Gastroesophageal sphincter (tissue), 4 donors: ENCODE measurements at places on chromosomes 4 and X. TPM values are rescaled to one million over a fixed set of nuclear protein-coding genes. Genes with fewer than 3 reads are reported as not detected.
A peak's percentile ranks its signal among the peaks of the same experiment; 100 is the strongest.

DNA sequence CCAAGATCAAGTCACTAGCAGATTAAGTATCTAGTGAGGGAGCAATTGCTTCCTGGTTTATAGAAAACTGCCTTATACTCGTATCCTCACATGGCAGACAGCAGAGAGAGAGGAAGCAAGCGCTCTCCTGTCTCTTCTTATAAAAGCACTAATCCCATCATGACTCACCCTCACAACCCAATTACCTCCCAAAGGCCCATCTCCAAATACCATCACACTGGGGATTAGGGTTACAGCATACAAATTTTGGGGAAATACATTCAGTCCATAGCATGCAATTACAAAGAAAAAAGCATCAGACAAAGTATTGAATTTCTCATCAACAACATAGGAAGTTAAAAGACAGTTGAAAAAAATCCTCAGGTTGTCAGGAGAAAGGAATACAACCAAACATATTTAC lies 292.6 kb downstream of the IQCM start:
- no peak for ATAC-seq

GRCh38 chr4:28358606-28359005 lies 1498.0 kb downstream of the STIM2 start:
- ATAC-seq: no peak

DNA sequence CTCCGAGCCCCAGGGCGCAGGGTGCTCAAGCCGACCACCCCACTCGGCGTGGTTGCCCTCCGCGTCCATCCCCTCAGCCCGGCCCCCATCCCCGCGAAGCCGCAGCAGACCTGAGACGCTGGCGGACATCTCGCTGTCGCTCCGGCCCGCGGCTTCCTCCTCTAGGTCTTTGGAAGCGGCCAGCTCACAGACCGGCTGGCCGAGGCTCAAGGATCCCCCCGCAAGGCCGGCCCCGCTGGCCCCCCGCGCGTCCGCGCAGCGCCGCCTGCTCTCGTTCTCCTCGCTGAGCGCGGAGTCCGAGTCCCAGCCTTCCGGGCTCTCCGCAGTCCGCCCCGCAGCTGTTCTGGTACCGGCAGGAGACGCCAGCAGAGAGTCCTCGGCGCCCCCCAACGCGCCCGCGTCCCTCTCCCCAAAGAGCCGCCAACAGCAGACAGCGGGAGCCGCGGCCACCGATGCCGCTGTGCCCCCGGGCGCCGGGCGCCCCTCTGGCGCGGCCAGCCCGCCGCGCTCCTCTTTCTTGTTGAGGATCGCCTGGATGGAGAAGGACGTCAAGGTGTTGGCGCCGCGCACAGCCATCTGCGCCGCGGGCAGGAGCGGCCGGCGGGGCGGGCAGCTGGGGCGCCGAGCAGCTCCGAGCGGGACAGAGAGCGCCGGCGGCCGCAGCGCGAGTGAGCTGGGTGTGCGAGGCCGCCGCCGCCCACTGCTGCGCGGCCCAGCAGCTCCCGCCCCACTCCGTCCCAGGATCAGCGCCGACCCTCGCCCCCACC lies at the start of gene NKX3-2:
Gene NKX3-2 (minus strand): TSS at position 670 of the 767 bp plus-strand sequence. CDS start 94 bp downstream, at position 576.
- ATAC-seq: peak; percentile 15

DNA sequence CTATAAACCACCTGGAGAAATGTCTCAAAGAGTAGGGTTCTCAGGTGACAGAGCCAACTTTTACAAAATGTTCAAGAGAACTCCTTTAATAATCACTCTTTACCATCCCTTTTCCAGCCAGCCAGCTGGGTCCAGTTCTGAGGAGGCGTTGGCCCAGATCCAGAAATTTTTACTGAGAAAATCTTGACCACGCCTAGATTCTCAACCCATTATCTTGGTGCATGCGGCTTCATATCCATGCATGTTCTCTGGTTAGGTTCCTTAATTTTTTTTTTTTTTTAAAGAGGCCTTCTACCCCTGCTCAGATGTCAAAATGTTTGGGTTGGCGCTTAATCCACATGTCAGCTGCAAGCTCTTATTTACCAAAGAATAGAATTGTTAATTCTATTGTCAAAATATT lies 12.0 kb upstream of the MAP7D2 start:
- ATAC-seq: no peak

DNA sequence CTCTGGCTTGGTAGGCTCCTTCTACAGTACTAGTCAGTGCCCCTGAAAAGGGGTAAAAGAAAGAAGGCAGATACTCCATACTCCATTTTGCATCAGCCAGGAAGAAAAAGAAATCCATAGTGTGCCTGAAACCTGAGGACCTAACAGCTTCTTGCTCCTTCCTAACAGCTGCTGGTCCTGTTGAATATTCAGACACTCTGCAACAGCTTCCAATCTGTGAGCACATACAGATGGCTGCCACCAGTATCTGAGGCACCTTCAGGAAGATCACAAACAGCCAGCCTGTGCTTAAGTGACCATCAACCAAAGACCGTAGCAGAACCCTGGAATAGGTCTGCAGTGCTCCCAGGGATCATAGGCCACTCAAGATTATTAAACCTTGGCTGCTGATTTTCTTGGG lies 4.3 kb downstream of the GIMD1 start:
- no peak for ATAC-seq

GRCh38 chr4:26568446-26568994 lies 15.4 kb upstream of the TBC1D19 start:
- ATAC-seq: no peak

DNA sequence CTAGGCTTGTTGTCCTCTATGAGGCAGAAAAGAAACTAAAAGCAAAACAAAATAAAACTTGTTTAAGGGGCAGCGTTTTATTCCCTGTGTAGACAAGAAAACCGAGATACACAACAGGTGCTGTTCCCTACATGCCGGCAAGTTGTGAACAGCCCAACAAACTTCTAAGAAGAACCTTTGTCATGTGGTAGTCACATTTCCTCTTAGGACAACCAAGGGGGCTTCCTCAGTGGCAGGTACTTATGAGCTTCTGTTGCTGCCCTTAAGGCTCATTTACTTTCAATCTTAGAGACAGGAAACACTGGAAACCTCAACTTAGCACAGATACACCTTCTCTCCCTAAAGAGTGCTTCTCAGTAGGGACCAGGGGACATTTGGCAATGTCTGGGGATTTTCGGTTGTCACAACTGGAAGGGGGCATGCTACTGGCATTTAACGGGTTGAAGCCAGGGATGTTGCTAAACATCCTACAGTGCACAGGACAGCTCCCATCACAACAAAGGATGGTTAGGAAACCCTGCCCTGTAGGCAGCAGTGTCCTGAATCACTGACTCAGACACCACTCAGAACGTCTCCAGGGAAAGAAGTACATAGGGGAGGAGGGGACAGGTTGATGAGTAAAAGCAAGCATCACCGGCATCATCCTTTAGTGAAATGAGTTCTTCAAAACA lies 111.0 kb downstream of the ASB9 start:
- no peak for ATAC-seq

- no peak for ATAC-seq
Measured at GRCh38 chrX:63963095-63963784, 178.2 kb upstream of the ARHGEF9 start.

GRCh38 chr4:11480683-11481082 lies 52.0 kb upstream of the HS3ST1 start:
- peak; percentile 53 for ATAC-seq

DNA sequence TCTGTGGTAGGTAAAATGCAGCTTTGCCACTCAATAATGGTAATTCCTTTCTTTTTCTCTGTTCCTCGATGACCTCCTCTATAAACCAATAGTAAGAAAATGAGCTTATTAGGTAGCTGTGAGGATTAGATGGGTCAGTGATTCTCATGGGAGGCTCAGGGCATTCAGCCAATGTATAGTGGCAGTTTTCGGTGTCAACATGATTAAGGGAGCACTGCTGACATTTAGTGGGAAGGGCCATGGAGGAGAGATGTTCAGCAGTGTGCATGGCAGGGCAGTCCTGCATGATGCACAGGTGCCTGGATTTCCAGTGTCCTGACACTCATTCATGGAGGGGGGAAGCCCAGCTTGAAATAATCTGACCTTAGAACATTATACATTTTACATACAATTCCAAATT lies 232.8 kb downstream of the PDGFC start:
- ATAC-seq: no peak

DNA sequence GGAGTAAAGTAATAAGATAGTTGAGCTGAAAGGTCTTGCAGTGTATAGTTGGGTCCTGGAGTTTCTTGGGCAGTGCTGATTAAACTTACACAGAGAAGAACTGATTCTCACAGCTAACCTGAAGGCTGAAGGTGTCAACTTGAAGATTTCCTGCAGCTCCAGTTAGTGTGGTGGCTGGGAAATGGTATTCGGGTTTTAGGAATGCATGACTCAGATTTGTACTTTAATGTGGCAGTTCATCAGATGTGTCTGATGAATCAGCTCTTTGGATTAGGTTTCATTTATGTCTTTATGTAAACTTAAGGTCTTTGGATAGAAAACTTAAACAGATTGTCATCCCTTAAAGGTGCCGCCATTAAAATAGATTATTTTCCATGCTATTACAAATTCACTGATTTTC lies 200.0 kb downstream of the IL1RAPL1 start:
- no peak for ATAC-seq

- no peak for ATAC-seq
Measured at GRCh38 chr4:118081434-118081833, 47.1 kb downstream of the NDST3 start.

- ATAC-seq: no peak
Measured at GRCh38 chr4:3261411-3262207, 12.7 kb downstream of the MSANTD1 start.

- no peak for ATAC-seq
Measured at GRCh38 chr4:167274351-167274750, 40.1 kb upstream of the SPOCK3 start.

DNA sequence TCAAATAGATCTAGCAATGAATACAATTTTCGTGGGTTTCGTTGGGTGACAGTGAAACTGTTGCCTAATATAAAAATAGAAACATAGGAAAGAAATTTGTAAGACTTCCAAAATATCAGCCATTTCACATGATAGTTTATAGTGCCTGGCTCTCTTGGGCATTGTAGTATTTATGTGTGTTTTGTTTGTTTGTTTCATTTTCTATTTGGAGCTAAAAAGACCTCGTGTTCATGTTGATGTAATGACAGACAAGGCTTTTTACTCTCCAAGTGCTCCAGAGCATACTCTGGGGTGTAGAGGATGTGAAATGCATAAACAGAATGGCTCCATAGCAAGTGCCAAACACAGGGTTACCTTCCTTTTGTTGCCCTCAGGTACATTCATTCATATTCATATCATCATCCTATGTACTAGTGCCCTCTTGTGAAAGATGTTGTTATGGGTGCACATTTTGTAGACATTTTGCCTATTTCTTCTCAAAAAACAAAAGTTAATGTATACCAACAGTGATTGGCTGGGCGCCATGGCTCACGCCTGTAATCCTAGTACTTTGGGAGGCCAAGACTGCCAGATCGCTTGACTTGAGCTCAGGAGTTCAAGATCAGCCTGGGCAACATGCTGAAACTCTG lies 100.7 kb upstream of the AMOT start:
- ATAC-seq: no peak

- ATAC-seq: no peak
Measured at GRCh38 chr4:144740316-144740715, 94.4 kb downstream of the HHIP start.

DNA sequence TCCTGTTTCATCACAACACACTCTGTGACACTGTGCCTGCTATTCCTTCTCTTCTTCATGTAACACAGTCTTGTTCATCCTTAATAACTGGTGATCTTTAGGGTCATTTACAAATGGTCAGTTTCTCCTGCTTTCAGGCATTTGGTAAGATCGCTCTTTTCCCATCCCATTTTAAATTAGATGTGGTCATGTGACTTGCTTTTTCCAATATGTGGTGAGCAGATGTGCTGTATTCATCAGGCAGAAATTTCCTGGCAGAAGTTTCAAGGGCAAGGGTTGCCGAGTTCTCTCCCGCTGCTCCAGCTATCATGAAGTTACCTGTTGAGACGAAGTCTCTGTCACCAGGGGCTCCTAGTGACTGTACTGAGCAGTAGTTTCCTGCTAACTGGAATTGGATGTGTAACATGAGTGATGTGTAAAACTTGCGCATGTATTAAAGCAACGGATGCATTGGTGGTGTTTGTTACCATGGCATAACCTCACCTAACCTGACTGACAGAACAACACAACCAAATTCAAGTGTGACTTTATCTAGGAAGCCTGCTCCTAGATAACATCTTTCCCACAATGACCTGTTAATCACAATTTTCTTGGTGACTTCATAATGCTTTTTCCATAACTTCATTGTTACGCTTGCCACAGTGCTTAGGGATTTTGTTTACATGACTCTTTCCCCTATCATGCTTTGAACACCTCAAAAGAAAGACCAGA lies 29.5 kb upstream of the BMPR1B start:
- ATAC-seq: no peak

DNA sequence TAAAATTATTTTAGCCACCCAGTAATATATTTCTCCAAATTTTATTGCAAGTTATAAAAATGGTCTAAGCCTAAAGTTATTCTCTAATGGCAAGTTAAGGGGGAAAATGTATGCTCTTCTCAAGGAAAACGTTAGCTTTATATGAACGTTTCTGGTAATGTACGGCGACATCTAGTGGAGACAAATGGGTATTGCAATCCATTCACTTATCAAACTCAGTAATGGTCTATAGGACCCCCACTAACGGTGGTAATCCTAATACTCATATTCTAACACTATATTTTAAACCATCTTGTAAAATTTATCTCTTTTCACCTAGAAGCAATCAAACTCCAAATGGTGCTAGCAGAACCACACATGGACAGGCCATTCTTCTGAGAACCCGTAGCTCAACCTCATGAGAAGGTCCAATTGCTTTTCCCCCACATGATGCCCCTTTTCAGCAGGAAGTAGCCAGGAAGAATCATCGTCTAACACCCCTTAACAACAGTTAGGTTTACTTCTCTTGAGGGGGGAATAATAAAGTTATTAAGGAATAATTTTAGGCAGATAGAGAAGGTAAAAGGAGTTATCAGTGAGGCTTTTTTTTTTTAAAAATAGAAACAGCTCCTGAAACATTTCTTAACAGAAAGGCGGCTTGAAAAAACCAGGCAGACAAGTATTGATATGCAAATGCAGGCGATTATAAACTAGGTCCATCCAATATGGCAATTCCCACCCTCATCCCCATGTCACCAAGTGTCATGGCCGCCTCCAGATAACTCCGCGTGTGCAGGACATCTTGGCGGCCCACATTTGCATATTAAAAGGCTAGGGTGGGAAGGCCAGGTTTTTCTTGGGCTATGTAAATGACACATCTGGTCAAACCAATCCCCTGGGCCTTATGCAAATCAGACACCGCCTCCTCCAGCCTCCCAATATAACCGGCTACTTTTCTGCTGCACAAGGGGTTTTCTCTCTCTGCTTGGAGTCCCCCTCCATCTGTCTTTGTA lies 35.0 kb downstream of the NUDT11 start:
- ATAC-seq: no peak

- no peak for ATAC-seq
Measured at GRCh38 chr4:16116019-16116418, 32.2 kb upstream of the PROM1 start.

ZNF280C gene
- total RNA-seq: 4.6 TPM

STBD1 gene
- total RNA-seq: 18.1 TPM

RTL9 gene
- under 0.01 TPM for total RNA-seq

SORCS2 gene
- total RNA-seq: 7.4 TPM

PNMA6F gene
- total RNA-seq: not detected

XAGE1A gene
- total RNA-seq: not detected

TDO2 gene
- not detected for total RNA-seq

ZNF711 gene
- 1.1 TPM for total RNA-seq

EGFL6 gene
- 0.22 TPM for total RNA-seq

EPGN gene
- total RNA-seq: not detected

TIGD4 gene
- total RNA-seq: 0.22 TPM

UGT2B15 gene
- total RNA-seq: not detected
